ENCODE measurements at places on chromosomes 3 and 15.

DNA sequence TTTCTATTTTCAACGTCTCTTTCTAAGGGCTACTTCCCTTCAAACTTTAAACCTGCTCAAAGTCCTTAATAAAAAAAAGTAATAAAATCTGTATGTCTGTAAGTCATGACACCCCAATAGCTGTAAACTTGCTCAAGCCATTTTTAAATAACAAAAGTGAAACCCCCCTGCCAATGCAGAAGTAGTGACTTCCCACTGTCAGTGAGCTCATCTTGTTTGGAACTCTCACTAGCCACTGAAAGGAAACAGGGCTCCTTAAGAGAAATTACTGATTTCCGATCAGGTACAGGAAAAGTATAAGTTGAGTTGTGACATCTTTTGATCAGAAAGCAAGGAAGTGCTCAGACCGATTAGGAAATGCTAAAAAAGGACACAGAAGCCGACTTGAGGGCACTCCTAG is 27.6 kb upstream of the GPR171 start:
- no peak for DNase-seq

DNA sequence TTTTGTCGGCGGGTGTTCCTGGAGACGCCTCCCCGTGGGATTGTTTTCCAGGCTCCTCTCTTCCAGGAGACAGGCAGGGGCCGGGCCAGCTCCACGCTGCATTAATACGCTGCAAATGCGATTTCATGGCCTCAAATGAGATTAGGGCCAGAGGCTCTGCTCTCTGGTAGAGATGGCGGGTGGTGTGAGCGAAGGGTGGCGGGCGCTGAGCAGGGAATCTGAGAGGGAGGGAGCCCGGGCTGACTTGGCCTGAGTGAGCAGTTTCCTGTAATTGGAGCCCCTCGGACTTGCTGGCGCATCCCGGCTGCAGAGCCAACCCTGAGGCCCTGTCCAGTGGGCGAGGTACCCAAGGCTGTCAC is 7.4 kb upstream of the CCDC33 start:
- DNase-seq, result no peak

DNA sequence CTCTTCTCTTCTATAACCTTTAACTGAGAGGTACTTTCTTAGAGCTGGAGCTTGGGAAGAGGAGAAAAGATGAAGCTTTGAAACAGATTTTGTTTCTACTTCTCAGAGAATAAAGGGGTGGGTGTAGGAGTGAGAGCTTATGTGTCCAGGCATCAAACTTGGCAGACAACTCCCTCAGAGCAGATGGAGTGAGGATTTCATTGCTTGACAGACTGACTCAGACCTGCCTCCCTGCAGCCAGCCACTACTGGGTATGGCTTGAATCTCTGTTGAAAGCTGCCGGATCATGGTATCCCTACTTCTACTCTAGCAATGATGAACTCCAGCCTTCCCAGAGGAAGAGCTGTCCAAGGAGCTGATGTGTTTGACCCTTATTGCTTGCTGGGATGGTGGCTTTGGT is 36.7 kb downstream of the SYN2 start:
- DNase-seq, result no peak

DNA sequence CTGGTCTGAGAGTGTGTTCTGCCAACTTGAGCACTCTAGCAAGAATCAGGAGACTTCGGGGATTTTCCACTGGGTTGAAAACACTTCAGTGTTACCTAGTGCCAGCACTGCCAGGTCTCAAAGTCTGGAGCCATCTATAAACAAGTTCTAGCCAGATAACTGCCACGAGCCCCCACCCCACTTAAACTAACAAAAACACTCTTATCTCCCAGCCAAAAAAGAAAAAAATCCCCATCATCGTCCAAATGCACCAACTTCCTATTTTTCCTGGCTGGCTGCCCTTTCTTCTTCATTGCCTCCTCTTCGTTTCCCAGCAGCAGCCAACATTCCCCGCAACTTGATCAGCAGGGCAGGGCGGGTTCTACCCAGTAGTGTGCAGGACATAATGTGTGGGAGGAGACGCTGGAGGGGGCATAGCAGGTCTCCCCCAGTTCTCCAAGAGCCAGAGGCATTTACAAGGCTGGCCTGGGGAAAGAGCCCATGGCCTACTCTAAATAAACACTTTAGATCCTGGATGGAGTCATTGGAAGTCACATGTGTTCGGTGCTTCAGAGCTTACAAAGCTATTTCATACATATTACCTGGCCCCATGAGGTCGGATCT is 29.5 kb downstream of the C2CD4B start:
- no peak for DNase-seq

- no peak for DNase-seq
Measured at GRCh38 chr3:144390786-144391185, 419.2 kb downstream of the DIPK2A start.

- DNase-seq, result no peak
Measured at GRCh38 chr3:135142530-135142929, 347.5 kb downstream of the EPHB1 start.

GRCh38 chr3:20319551-20319950 is 133.5 kb upstream of the SGO1 start:
- DNase-seq, result no peak

GRCh38 chr3:4928277-4928789 is 50.9 kb upstream of the BHLHE40 start:
- DNase-seq, result no peak

DNA sequence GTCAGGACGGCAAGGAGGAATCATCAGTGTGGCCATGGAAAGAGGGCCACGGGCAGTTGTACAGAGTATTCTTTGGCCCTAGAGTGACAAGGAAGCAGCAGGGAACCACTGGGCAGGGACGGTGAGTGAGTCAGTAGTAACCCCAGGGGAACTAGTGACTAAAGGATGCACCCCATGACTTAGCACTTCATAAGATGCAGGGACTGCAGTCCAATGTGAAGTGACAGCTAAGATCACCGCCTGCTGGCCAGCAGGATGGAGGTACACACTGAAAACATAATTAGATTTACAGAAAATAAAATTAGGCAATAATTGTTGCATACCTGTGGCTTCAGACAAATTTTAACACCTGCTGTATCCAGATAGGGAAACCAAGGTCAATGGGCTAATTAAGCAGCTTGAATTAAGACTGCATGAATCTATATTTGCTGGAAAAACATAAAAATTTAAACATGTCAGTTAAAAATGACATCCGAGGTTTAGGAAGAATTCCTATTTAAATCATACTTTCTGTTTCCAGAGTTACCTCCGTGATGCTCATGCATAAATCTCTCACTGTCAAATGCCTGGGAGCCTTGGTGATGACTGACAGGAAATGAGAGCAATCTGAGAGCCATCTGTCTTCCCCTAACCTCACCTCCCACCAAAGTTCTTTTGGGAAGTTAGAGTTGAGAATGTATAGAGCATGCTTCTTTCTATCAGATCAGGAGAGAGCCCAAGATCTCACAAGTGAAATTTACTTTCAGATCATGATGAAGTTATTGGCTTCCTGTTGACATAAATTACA is 56.5 kb downstream of the DCLK3 start:
- no peak for DNase-seq

DNA sequence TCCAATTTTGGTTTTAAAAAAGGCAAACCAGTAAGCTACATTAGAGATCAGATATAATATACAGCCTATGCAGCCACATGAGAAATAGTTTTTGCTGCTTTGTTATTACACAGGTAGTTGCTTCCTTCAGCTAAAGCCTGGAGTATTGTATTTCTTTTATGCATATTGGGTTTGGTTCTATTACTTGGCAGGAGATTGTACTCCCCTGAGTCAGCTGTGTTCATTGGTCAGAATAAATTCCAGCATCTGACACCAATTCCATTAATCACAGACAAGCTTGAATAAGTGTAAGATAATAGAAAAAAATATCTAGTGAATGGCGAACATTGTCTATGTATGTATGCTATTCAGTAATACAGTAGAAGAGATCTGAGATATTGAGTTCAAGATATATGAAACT is 26.1 kb upstream of the ZCWPW2 start:
- no peak for DNase-seq

DNA sequence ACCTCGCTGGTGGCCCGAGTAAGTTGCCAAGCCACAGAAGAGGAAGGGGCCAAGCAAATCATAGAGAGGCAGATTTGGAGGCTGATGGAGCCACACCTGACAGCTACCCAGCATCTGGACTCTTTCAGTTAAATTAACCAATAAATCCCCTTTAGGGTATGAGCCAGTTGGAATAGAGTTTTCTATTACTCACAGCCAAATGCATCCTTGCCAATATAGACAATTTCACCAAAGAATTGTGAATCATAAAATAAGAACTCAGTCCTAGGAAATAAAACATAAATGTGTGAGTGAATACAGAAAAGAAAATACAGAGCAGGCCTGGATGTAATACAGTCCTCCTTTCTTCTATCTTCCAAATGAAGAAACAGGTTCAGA is 161.6 kb upstream of the ANKRD28 start:
- DNase-seq, result no peak

- DNase-seq, result no peak
Measured at GRCh38 chr3:120098710-120099109, 4.5 kb upstream of the GSK3B start.

DNA sequence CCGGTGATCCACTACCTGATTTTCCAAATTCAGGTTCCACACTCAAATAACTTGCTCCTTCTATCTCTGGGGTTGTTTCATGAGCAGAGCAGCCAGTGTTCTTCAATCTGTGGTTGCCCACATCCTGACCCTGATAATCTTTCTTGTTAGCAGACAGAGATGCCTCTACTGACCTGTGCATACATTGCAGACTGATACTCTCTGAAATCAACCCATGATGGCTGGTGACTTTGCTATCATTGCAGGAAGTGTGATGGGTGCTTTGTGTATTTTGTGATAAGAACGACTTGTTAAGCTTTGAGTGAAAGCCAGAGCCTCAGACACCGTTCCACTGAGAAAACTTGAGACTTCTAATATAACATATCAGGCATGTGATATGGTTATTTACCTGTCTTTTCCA is 39.9 kb downstream of the GATM start:
- DNase-seq, result no peak

- no peak for DNase-seq
Measured at GRCh38 chr15:64891561-64891960, 20.1 kb upstream of the ANKDD1A start.

- no peak for DNase-seq
Measured at GRCh38 chr3:119559441-119559963, at the start of gene CD80. CD80 (minus strand) TSS chr3:119559614; CDS start chr3:119557728, 1,886 bp downstream.

- no peak for DNase-seq
Measured at GRCh38 chr3:192011137-192011536, 550.2 kb downstream of the PYDC2 start.

DNA sequence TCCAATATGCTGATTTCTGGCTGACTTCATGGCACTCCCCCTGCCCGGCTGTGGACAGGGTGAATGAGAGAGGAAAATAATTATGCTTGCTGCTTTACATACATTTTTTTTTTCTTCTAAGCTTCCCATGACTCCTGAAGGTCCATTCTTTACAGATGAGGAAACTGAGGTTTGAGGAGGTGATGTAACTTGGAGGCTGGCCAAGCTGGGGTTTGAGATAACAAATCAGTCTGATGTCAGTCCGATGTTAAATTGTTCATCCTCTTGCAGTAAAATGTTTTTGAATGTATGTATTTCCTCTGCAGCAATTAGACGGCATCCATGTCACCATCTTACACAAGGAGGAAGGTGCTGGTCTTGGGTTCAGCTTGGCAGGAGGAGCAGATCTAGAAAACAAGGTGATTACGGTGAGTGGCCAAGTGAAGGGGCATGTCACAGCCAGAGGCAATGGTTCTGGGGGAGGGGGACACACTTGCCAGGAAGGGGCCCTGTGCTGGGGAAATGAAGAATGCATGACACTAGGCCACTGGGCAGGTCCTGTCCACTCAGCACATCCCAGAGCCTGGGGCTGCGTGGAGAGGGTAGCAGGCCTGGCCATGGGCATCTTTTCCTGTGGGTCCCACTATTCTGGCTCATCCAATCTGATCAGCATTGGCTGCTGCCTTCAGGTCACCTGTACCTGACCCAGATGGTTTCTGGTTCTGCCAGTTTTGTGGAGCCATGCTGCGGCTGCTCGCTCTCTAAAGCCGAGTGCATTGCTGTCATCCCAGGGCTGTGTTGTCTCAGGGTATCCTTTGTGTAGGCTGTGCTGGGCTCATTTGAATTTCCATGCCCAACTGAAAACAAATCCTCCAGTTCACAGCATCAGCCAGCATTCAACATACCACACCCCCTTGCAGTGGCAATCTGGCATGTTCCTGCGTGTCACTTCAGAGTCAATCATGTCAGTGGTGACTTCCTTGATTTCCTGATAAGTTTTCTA is 20.4 kb downstream of the STARD5 start:
- no peak for DNase-seq

DNA sequence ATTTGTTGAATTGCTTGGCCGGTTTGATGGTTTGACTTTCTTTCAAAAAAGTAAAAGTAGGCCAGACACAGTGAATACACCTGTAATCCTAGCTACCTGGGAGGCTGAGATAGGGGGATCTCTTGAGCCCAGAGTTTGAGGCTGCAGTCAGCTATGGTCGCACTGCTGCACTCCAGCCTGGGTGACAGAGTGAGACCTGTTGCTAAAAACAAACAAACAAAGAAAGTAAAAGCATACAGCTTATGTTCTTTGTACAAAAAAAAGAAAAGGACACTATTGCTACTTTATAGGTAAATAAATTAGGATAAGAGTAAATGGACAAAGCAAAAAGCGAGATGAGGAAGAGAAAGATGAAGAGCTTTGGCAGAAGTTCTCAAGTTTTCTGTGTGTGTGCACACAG is 13.9 kb upstream of the FEZF2 start:
- no peak for DNase-seq

GRCh38 chr3:178246004-178246403 is 290.2 kb upstream of the KCNMB2 start:
- no peak for DNase-seq

- DNase-seq, result no peak
Measured at GRCh38 chr3:88573472-88573871, 423.7 kb downstream of the C3orf38 start.

Data from progenitor cell of endocrine pancreas (in vitro differentiated cells).